ENCODE measurements at places on chromosomes 16 and 17.

GRCh38 chr16:81324808-81325207, 10.0 kb downstream of the GAN start:
- DNase-seq = no peak

DNA sequence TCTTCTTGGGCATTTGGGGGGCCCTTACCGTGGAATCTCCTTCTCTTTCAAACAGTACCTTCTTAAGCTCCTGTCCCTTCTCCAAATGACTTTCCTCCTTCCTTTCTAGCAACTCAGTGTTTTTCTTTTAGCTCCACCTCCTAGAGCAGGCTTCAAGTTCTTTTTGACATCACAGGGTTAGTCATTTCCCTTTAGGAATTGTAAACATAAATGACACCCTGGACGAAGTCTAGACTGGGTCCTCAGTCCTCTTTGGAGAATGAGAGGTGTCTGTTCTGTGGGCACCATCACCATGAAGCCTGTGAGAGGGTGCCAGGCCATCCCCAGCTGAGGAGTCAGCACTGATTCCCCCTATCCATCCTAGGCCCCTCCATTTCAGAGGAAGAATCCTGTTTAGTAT, 94.7 kb downstream of the SALL1 start:
- no peak for DNase-seq

GRCh38 chr16:47416869-47417268, 44.0 kb downstream of the ITFG1 start:
- no peak for DNase-seq

- no peak for DNase-seq
These were observed 5.3 kb upstream of the OSGIN1 start for GRCh38 chr16:83947642-83948234.

- no peak for DNase-seq
These were observed 9.8 kb downstream of the GABARAPL2 start for GRCh38 chr16:75575958-75576357.

DNA sequence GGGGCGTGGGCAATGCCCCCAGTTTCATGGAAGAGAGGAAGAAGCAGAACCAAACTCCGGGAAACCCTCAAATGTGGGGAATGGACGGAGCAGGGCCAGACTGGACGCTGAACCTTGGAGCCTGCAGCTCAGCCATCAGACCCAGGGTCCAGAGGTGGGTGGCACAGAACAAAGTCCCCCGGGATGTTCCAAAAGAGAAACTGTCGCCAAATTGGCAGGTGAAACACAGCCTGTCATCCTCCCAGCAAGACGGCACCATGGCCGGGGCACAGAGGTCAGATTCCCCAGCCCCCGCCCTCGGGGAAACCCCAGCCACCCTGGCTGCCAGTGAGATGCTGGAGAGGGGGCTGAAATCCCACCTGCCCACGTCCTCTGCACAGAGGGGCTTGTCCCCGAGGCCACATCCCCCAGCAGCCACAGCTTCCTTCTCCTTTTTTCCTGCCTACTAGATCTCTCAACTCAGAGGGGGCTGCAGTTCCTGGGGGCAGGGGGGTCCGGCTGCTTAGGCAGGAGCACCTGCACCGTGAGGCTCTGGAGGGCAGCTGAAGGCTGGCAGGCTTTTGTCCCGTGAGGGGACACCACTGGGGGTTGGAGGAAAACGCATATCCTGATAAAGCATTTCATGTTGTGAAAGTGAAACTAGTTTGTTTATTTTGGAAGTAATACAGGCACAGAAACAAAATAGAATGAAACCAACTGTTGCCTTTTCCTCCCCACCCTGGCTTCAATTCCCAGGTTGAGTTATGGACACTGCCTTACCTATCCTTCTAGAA, 1.2 kb upstream of the SECTM1 start:
- DNase-seq = no peak

GRCh38 chr16:68257906-68258800, 6.2 kb upstream of the SLC7A6 start:
- DNase-seq = no peak

- DNase-seq = peak; percentile 62
These were observed 34.4 kb downstream of the HNF1B start for GRCh38 chr17:37710344-37710886.

DNA sequence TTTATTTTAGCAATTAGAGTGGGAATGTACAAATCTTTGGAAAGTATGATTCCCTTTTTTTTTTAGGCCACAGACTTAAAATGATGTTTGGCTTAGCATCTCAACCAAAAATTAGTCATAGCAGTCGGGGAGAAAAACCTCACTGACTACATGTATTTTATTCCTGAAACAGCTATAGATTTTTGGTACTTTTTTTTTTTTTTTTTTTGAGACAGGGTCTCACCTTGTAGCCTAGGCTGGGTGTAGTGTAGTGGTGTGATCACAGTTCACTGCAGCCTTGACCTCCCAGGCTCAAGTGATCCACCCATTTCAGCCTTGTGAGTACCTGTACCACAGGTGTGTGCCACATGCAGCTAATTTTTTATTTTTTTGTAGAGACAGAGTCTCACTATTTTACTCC, 23.4 kb downstream of the RNFT1 start:
- DNase-seq = no peak

GRCh38 chr16:84930298-84931106, 80.8 kb downstream of the ZDHHC7 start:
- no peak for DNase-seq

- no peak for DNase-seq
These were observed at the start of gene RILP for GRCh38 chr17:1649844-1650501. Gene RILP (minus strand): TSS chr17:1649866. CDS start chr17:1649804, 62 bp downstream.

- no peak for DNase-seq
These were observed 854 bp downstream of the MFSD6L start for GRCh38 chr17:8798176-8798845.

DNA sequence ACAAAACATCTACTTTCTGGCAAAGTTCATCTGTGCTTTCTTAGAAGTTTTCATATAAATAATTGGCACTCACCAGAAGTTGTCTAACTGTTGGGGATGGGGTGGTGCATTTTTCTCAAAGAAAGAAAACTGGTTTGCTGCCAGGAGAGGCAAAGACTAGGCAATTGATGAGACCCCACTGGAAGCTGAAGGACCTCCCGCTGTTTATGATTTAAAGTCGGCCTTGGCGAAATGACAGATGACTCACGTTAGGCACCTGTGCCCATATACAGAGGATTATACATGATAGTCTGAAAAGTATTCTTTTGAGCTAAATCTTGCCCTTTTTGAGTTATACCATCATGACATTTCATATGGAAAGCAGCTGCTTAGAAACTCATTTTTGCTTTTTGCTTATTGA, 193.0 kb upstream of the ZFHX3 start:
- DNase-seq = no peak

DNA sequence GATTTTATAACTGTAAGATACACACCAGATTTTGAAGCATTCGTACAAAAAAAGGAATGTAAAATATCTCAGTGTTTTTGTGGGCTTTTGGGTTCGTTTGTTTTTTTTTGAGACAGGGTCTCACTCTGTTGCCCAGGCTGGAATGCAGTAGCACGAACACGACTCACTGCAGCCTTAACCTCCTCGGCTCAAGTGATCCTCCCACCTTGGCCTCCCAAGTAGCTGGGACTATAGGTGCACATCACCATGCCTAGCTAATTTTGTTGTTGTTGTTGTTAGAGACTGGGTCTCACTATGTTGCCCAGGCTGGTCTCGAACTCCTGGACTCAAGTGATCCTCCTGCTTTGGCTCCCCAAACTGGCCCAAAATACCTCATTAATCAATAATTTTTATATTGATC, 15.9 kb downstream of the STAT5B start:
- no peak for DNase-seq

DNA sequence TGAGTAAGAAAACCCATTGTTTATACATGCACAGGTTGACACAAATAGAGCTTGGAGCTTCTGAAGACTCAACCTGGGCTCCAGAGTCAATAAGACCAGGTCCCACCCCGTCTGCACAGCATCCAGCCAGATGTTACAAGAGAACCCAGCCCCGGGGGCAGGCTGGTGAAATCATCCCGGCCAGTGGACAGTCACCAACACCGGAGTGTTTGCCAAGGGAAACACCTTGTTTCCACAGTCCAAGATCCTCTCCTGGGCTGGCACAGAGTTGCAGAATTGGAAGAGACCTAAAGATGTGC, 90.3 kb downstream of the RAB11FIP4 start:
- DNase-seq = no peak

- no peak for DNase-seq
These were observed 195.0 kb downstream of the ENGASE start for GRCh38 chr17:79269620-79270019.

GRCh38 chr17:65018610-65019316, 37.8 kb downstream of the GNA13 start:
- no peak for DNase-seq

DNA sequence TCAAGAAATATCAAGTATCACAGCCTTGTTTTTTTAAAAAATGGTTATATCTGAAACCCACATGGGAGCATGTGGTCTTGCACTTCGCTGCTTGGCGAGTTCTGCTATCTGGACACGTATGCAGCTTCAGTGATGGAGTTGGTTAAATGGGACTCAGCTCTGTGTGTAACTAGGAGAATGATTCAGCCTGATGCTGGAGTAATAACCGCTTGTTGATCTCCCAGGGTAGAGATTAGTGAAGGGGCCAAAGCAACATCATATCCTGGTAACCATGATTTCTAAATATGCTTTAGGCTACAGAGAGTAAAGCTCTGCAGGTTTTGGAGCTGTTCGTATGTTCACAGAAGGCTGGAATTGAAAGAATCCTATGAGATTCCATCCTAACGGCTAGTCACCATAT, 63.2 kb downstream of the IQCK start:
- DNase-seq = no peak

- no peak for DNase-seq
These were observed 24.4 kb upstream of the GPT2 start for GRCh38 chr16:46859719-46860152.

DNA sequence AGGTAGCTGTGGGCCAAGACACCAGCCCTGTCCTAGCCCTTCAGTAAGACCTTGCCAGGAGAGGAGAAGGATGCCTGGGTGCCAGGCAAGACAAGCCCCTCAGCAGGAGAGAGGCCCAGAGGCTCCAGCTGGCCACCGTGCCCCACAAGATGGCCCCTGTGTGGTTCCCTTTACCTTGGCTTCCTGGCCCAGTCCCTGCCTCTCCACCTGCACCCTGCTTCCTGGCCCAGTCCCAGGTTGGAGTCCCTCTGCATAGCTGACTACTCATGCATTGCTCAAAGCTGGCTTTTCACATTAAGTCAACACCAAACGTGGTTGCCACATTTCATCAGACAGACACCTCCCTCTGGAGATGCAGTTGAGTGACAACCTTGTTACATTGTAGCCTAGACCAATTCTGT, 4.0 kb downstream of the SYNGR3 start:
- DNase-seq = no peak

- no peak for DNase-seq
These were observed 1.1 kb downstream of the CBX1 start for GRCh38 chr17:48100160-48100559.

DNA sequence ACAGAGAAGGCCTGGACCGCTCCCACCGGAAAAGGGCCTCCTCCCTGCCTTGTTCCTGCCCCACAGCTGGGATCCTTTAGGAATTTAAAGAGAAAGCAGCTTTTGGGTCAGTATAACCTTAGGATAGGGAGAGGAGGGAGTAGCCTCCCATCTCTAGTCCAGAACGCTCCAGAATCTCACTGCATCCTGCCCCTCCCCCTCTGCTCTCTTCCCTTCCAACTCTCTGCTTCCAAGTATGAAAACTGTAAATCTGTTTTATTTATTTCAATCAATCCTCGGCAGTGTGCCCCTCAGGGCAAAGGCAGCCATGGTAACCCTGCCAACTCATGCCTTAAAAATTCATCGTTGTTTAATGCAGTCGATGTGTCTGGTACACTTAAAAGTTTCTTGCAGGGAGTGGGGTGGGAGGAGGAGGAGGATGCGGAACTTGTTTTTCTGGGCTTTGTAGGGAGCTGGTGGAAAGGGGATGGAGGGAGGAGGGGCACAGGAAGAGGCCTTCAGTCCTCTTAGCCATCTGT, 21.2 kb upstream of the MTSS2 start:
- no peak for DNase-seq

GRCh38 chr16:58114827-58115825, 14.1 kb downstream of the CFAP20 start:
- no peak for DNase-seq

DNA sequence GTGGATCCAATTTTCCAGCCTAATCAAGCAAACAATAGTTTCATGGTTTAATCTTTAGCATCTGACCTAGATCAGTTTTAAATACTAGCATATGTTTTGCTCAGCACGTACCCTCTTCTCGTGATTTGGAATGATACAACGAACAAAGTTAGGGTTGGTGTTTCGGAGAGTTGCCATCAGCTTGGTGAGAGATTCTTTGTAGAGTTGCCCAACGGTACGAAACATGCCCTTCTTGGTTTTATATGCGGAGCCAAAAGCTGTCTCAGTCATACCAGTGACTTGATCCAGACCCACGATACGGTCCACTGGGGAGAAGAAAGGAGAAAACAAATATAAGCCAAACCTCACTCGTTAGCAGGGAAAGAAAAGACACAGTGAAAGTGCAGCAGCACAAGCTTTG, 85.3 kb downstream of the NDEL1 start:
- no peak for DNase-seq

DNA sequence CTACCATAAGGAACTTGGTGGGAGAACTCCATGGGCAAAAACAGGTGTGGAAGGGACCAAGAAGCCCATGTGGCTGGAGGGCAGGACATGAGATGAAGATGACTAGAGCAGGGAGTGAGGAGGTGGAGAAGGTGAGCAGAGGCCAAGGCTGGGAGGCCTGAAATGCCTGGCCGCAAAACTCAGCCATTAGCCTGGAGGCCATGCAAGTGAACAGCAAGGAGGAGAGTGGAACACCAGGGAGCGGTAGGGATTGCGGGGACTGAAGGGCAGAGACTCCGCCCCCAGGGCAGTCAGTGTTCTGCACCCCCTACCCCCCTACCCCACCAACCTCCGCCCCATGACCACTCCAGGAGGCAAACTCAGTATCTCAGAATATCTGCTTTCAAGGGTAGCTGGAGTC, 17.0 kb downstream of the BCL7C start:
- DNase-seq = no peak

DNA sequence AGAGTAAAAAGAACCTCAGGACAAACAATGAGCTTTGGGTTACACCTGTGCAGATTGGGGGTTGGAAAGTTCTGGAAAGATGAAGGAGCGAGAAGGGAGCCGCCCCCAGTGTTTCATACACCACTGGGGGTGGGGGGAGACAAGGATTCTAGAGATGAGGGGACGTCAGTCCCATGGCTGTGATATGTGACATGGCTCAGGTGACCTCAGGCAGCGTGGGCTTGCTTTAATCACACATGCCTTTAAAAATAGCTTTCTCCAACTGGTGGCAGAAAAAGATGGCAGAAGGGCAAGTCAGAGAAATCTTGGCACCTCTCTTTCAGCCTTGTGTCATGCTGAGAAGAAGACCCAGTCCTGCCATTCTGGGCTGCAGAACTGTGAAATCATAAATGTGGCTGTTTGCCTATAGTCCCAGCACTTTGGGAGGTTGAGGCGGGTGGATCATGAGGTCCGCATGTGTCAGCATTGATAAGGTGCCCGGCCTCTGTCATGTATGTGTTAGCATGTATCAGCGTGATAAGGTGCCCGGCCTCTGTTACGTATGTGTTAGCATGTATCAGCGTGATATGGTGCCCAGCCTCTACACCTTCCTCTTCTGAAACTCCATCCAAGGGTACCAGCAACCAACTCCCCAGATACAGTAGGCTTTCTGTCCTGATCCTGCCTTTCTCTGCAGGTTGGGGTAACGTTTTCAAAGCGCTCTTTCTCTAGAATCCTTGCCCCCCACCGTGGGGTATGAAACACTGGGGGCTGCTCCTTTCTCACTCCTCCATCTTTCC, 25.0 kb downstream of the WIPI1 start:
- no peak for DNase-seq

GRCh38 chr16:55478827-55479429, at the start of gene MMP2:
Gene MMP2 (plus strand): TSS chr16:55479198. CDS start chr16:55479480, 282 bp downstream.
- DNase-seq = peak; percentile 84
